ENCODE measurements at places on chromosomes 12 and 14.

DNA sequence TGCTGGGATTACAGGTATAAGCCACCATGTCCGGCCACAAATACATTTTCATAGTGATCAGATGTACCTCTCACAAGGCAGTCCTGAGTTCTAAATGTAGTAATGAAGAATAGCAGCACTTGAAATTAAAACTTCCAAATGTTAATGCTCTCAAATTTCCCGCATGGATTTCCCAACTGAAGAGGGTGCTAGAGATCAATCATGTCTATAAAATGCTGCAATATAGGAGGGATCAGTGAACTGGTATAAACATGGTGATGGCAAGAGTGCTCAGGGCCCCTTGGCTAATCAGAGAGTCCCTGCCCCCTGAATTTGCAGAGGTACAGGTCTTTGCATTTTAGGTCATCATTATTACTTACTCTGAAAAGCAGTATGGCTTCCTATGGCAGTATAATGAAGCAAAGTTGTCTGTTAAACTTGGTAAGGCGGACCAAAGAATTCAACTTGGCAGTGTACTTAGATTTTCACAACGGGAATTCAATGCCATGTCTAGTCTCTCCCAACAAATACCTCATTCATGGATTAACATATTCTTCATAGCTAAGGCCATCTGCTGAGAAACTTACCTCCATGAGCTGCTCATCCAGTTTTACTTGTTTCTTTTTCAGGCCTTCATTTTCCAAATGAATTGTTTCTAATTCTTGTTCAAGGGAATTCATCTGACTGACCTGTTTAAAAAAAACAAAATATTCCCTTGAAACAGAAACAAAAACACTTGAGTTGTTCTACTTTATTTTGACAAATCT is 67.0 kb upstream of the SAV1 start:
- no peak for DNase-seq

DNA sequence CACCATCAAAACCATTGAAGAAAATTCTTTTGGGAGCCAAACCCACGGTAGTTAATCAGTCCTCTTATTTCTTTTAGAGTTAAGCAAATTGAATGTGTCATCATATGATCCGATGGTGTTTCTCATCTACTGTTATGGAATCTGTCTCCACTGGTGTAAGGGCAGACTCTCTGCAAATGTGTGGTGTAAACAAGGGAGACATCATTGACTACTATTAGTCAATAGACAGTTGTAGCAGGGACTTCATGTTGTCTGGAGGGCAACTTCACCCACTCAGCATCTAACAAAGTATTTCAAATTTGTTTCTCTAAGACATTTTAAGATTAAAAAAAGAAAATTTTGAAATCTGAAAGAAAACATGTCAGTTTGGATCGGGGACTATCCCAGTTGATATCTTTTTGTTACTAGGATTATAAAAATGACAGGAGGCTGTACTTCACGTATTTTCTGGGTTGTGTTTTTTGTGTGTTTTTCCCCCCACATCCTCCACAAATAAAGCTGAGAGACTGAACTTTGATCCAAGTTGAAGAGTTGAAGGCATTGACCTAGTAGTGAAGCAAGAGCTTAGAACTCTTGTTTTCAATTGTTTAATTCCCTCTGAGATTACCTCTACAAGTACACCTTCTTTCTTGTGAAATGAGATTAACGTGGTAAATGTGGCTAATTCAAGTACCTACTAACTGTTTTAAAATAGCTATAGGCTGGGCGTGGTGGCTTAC is 4.0 kb downstream of the GOLGA5 start:
- no peak for DNase-seq

DNA sequence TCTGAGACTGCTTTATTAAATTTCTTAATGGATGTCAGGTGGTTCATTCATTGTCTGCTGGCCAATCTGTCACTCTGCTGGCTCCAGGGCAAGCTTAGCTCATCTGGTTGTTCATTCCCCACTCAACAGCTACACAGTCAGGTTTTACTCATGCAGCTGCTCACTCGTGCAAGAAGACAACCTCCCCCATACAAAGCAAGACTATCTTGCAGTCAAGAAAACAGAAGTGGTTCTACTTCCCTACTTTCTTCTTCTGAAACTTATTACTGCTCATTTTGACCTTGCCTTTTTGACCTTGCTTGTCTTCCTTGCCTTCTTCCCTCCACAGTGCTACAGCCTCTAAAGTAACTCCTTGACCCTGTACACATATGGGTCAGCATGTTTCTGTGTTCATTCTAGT is 277.9 kb downstream of the SSPN start:
- DNase-seq = no peak

DNA sequence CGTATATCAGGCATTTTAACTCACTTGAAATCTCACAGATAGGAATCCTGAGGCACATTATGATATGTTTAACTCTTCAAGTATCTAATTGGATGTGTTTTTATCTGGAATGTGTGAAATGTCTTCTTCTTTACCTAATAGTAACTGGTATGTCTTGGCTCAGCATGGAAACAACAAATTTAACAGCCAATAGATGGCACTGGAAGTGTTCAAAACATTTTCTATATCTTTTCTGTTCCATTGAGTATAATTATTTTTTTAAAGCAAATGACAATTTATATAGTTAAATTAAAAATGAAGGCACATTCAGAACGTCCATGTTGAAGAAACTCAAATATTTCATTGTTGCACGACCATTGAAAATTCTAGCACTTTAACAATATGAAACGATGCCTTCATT is 164.6 kb upstream of the SLC16A7 start:
- DNase-seq = no peak

DNA sequence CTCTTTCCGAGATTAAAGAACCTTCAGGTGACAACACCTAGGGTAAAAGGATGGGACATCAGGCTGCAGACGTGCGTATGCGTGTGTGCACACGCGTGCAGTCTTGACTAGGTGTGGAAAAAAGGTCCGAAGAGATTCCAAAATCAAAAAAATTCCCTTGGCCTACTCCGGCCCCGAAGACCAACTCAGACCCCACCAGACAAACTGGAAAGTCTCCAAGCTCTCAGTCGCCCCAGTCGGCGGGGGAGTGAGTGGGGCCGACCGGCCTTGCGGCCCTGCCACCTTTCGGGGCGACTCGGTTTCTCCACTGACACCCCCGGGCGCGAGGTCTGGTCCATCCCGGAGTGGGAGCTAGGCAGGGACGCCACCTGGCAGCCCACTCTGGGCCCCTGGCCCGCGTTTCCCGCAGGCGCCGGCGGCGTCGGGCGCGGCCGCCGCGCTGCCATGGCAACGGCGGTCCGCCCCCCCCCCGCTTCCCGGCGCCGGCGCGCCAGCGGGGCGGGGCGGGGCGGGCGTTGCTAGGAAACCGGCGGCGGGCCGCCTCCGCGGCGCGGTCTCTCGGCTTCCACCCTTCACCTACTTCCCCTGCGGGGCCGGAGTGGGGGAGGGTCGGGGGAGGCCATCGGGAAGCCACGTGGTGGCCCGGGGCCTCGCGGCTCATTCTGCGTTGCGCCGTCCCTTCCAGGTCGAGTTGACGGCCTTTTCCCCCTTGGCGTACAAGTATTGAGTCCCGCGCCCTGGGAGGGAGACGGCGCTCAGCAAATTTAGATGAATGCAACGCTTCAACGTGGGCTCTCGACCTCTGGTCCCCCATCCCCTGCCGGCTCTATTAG is 253.1 kb downstream of the EFCAB11 start:
- DNase-seq = peak; percentile 79

DNA sequence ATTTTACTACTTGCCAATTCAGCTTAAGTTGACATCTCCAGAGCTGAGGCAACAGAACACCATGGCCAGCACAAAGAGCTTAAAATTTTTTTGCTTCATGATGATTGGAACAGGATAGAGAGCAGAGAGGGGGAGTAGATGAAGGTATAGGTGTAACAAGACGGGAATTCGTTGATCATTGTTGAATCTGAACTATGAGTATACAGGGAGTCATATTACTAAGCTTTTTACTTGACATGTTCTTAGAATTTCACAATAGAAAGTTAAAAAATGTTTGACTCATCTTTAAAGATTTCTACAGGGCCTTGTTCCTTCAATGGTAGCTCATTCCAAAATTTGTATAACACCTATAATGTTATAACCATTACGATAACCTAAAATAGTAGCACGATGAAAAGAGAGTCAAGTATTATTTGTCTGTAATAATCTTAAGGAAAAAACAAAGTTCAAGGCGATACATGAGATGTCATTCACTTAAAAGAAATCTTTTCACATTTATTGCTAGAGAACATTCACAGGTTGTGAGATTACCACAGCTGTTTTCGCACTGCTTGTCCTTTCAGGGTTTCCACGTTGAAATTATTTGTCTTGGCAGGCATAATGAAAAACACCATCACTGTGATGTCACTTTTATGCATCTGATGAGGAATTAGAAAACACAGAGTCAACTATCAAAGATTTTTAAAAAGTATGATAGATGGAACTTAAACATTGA is 33.9 kb downstream of the SPX start:
- DNase-seq = no peak
